NCI-H82 (cell line): ENCODE measurements at places on chromosomes 11 and 22.

DNA sequence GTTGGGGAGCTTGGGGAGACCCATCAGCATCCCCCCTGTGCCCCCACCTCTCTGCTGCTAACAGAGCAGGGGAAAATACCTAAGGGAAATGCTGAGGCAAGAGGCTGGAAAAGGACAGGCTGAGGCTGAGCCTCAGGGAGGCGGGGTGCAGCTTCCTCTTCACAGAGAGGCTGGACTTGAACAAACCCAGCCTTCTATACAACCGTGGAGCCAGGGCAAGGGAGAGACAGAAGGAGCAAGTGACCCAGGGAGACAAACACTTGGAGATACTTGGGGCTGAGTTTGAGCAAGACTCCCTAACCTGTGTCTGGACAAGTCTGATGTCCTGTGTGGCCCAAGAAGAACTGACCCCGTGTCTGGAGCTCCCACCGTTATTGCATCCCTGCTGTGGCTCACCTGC, at the start of gene SLCO2B1:
Gene SLCO2B1 (plus strand): TSS at position 229 of the 400 bp plus-strand sequence. CDS start 275 bp downstream, outside the sequence.
- DNase-seq, result no peak

DNA sequence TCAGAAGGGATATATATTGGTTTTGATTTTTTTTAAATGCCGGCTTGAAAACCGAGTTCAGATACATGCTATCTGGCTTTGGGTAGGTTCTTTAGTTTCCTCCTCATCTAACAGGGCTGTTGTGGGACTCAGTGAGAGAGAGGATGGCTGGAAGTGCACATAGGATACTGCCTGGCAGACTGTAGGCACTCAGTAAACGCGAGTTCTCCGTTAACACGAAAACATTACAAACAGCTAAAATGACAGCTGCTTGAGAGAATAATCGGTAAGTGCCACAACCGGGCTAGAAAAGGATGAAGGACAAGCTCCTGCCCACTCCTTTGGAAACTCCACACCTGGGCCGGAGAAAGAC, 369 bp downstream of the XRRA1 start:
- peak; percentile 47 for DNase-seq

- DNase-seq, result no peak
Observed at GRCh38 chr11:60831501-60832079, 10.3 kb upstream of the CCDC86 start.

- DNase-seq, result no peak
Observed at GRCh38 chr11:67303835-67304411, 593 bp downstream of the SSH3 start.

DNA sequence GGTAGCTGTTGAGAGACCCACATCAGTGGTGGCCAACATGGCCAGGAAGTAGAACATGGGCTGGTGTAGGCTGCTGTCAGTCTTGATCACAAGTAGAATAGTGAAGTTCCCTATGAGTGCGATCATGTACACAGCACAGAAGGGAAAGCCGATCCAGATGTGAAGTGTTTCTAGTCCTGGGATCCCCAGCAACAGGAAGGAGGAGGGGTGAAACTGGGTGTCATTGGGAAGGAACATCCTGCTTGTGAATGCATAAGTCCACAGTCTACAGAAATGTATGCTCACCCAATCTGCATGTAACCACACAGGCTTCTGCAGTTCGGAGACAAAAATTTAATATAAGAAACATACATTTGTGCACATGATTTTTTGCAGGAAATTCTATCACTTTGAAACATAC, at the start of gene OR52E2:
Gene OR52E2 (minus strand): TSS at position 237 of the 400 bp plus-strand sequence. CDS start 0 bp downstream, at position 237.
- no peak for DNase-seq

DNA sequence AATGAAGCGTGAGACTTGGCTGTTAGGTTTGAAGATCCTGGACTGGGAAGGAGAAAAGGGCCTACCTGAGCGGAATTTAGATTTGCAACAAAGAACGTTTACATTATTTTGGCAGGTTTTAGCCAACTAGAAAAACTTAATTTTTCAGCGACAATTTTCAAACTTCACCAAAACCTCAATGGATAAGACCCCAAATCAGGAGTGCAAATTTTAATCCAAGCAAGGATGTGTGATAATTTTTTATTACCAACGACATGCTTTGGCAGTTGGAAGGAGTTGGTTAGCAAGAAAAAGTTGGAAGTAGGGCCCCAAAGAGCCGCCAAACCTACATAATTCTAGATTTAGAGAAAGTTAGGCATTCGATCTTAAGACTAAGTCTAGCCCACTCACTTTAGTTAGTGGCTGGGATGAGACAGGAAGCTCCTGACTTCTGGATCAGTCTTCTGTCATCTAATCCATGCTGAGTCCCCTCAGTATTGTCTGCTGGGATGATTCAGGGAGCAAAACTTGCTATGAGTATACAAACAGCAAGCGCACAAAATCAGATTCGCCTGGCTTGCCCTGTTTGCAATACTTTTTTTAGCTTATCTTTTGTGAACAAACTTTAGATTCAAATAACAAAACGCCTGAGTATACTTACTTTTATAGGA, 787 bp upstream of the RDX start:
- peak; percentile 21 for DNase-seq
